ENCODE measurements at places on chromosomes 4 and X.
A peak's percentile ranks its signal among the peaks of the same experiment; 100 is the strongest.

- DNase-seq, result peak; percentile 8
Observed at GRCh38 chr4:73311428-73311827, 52.8 kb upstream of the ANKRD17 start.

DNA sequence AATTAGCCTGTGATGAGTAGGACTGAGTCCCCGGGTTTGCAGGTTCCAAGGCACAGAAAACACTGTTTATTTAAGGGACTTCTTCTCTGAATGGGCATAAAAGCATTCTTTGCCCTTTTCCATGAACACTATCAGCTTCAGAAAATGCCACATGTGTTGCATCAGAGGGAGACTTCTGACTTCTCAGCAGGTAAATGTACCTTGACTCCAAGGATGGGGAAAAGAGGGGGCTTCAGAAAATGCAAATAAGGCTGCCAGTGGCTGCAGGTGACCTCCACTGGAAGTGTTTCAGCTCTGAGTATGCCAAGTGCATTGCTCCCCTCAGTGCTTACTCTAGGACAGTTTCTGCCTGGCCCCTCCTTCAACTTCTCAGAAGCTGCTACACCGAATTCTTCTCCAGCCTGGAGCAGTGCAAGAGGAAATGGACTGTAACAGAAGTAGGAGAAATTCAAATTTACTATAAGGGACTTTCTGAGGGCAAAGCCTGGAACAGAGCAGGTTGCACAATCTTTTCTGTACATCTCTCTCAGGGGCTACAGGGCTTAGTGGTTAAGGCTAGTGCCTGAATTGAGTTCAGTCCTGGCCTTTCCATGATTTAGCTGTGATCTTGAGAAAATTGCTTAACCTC is 233.2 kb downstream of the PTTG2 start:
- no peak for DNase-seq

DNA sequence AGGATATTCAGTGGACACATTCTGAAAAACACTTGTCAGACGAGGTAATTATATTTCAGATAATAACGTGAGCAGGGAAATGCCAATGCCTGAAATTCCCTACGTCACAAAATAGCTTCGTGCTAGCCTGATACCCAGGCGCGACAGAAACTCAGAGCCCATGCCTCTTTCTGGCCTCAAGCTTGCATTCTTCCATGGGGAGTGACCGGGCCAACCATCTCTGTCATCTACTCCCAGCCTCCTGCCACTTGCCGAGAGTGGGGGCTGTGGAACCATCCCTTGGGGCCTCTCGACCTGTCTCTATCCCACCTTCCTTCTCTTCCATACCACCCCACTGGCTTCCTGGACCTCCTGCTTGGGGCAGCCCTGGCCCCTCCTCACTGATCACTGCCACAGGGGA is 34.5 kb upstream of the CDKN2AIP start:
- no peak for DNase-seq

- no peak for DNase-seq
Observed at GRCh38 chr4:142500966-142501365, 345.1 kb downstream of the INPP4B start.

- peak; percentile 1 for DNase-seq
Observed at GRCh38 chr4:95248720-95249425, 299.9 kb downstream of the UNC5C start.

GRCh38 chrX:40108959-40109287 is 11.2 kb upstream of the BCOR start:
- no peak for DNase-seq

DNA sequence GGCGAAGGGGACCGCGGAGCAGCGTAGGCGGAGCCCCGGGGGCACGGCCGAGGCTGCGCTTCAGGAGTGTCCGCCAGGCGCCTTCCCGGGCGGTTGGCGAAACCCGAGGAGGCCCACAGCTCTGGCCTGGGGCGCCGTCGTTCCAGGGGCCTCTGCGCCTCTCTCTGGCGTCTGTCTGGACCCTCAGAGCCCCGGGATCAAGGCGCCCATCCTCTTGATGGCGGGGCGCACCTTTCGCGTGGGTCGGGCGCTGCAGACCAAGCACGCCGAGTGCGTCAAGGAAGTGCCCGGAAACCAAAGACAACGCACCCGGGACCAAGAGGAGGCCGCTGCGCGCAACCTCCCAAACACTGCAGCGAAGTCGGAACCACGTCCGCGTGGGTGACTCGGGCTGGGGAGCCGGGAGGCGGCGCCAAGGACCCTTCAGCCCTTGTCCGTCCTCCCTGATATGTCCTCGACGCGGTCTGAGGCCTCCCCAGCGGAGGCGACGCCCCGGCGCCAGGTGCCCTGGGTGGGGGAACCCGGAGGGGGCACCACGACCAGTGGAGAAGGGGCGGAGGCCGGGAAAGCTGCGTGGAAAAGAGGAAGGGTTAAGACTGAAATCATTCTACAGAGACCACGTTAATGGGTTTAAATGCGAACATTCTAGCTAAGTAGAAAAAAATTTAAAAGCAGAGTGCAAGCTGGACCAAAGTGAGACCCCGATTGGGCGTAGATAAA is 9.9 kb downstream of the HMX1 start:
- DNase-seq, result no peak

DNA sequence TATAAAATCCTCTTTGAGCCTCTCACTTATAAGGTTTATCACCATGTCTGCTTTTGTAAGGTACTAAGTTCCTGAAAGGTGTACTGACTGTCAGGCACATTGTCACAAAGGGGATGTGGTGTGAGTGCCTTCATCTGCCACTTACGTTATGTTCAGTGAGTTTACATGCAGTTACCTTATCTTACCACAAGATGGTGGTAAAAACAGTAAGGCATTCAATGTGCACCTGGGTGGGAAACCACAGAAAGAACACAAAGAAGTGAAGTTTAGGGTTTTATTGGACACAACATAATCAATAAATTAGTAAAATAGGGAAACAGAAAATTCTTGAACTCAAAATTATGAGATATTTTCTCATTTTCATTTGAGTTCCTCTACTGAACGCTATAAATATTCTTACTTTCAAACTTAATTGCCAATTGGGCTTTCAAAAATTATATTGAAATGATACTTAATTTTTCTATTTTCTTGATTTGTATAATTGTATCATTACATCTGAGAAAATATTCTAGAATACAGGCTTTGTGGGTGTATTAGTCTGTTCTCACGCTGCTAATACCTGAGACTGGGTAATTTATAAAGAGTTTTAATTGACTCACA is 650.8 kb downstream of the PCDH7 start:
- peak; percentile 66 for DNase-seq

DNA sequence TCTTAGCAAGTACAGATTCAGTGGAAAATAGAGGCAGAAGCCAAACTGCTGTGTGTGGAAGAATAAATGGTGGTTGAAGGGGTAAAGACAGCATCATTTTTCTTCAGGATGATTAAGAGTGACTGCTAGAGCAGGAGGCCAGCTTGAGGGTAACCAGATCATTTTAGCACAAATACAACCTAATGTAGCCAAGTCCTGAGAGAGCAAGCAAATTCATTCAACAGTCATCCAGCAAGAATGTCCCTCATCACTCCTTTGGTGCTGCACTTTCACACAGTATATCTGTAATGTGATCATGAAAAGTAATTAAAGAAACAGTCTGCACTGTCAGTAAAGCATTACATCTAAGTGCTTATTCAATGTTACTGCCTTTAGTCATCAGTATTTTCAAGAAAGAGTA is 44.8 kb downstream of the NPFFR2 start:
- no peak for DNase-seq

GRCh38 chrX:46374371-46374770 is 170.8 kb downstream of the ZNF674 start:
- DNase-seq, result no peak

GRCh38 chrX:71489540-71489939 is 43.4 kb upstream of the OGT start:
- DNase-seq, result no peak

DNA sequence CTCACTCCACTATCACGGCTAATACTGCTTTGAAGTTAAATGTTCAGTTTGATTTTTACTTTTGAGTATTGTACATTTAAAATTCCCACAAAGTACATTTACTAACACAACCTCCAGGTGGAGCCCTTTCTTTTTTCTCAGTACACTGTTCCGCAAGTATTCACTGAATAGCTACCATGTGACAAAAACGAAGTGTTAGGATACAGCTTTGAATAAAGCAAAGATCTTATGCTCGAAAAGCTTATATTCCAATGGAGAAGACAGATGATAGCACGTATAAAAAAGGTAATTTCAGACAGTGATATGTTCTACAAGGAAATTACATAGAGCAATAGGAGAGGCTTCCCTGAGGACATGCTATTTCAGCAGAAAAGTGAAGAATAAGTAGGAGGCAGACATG is 60.7 kb upstream of the ABCG2 start:
- DNase-seq, result peak; percentile 28

- no peak for DNase-seq
Observed at GRCh38 chrX:1424147-1424851, 28.4 kb downstream of the ASMTL start.

- DNase-seq, result no peak
Observed at GRCh38 chrX:129000018-129000417, 523.3 kb downstream of the SMARCA1 start.

GRCh38 chr4:114922592-114922933 is 190.9 kb downstream of the NDST4 start:
- DNase-seq, result no peak

DNA sequence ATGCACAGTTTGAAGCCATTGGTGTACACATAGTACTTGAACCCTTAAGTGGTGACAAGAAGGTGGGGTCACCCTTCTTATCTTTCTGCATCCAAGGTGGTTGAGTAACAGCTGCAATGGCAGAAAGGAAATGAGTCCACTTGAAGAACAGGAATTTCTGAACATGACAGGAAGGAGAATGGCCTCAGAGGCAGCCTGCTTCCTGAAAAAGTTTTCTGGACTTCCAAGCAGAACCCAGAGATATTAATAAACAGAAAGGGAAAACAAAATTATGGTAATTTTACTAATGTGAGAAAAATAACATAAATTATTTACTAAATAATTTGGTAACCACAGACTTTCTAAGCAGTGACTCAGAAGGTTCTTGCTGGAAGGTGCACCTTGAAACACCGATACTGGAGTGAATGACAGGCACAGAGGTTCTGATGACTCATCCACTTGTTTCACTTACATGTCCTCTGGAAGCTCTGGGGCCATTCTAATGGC is 119.9 kb upstream of the HS3ST1 start:
- DNase-seq, result peak; percentile 95

DNA sequence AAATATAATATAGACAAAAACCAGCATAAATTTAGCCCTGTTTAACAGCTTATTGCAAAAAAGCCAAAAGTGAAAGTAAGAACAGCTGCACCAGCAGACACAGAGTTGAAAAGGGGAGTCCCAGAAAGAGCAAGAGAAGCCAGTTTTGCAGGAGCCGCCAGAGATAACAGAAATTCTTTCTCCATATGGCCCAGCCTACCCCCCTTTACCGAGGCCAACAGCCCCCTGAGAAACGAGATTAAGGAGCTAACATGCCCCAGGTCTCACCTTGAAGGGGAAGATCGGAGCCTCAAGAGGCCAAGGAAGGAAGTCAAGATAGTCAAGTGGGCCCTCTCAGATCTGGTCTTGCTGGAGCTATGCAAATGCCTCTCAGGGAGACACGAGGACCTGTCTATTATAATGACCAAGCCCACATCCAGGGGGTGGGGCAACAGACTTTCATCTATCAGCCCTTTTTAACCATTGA is 4.8 kb downstream of the ACOX3 start:
- DNase-seq, result no peak

GRCh38 chr4:25085671-25086070 is 54.9 kb upstream of the LGI2 start:
- no peak for DNase-seq

- DNase-seq, result no peak
Observed at GRCh38 chr4:169260217-169260866, 10.4 kb downstream of the SH3RF1 start.

Measured in HCT116 (cell line).